T47D (cell line): ENCODE measurements at places on chromosomes 2 and 18.

GRCh38 chr2:157488877-157489276, 45.0 kb upstream of the CYTIP start:
- no peak for DNase-seq

DNA sequence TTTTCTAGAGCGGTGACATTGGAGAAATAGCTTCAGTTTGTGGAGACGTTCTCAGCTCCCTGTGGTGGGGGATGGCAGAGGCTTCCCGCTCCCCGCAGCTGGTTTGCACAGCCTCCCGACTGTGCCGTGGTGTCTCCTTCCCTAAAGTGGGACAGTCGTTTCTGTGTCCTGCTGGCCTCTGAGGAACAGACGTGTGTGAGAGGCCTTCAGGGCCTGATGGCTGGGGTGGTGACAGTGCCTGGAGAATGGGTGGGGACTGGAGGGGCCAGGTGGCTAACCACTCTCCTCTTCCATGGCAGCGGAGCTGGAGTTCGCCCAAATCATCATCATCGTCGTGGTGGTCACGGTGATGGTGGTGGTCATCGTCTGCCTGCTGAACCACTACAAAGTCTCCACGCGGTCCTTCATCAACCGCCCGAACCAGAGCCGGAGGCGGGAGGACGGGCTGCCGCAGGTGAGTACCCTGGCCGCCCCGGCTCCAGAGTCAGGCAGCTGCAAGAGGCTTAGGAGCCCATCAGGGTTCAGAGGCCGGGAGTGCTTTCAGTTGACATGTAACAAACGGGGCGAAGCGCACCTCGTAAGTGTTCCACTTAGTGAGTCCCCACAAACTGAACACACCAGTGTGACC, 105.4 kb downstream of the FAM210A start:
- no peak for DNase-seq

DNA sequence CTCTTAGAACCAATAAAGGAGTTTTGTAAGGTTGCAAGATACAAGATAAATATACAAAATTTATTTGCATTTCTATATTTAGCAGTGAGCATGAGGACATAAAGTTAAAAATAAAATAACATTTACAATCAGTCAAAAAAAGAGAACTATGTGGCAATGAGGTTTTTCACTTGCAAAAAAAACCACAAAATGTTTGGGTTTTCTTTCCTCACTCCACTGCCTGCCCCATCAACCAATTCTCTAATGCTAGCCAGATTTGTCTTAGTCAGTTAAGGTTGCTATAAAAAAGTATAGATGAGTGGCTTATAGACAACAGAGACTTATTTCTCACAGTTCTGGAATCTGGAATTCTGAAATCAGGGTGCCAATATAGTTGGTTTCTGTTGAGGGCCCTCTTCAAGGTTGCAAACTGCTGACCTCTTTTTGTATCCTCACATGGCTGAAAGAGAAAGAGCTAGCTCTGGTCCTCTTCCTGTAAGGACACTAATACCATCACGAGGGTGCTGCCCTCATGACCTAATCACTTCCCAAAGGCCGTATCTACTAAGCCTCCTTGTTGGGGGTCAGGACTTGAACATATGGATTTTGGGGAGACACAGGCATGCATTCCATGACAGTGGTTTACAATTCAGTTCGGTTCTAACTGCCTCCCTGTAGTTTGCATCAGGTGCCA, 566.2 kb downstream of the GALR1 start:
- DNase-seq: no peak

DNA sequence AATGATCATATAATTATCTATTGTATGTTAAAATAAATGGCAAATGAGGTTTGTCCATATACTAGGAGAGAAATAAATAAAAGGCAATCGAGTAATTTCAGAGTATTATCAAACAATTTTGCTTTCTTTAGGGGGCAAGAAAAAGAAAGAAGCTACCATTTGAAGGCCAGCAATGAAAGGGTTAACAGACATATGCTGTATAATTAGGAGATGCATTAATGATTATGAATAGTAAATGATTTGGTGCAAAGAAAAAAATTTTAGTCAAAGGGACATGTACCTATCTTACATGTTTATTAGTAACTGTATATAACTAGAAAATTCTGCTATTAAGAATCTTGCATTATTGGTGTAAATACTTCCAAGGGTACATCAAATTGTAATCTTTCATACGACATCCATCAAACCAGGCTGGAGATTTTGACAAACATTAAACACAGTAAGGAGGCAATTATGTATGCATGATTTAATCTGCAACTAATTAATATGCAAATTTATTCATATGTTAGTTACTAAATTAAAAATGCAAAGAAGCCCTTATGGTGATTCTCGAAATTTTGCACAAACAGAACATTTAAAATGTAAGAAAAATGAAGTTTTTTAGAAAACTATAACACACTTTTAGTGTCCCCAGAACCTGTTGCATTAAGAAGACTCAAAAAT, 251.4 kb downstream of the TCF4 start:
- DNase-seq: no peak

- no peak for DNase-seq
Measured at GRCh38 chr18:26515643-26516487, 32.5 kb downstream of the KCTD1 start.

GRCh38 chr18:79690586-79691482, 11.2 kb downstream of the CTDP1 start:
- no peak for DNase-seq

GRCh38 chr2:234334151-234334550, 162.7 kb downstream of the ARL4C start:
- no peak for DNase-seq

DNA sequence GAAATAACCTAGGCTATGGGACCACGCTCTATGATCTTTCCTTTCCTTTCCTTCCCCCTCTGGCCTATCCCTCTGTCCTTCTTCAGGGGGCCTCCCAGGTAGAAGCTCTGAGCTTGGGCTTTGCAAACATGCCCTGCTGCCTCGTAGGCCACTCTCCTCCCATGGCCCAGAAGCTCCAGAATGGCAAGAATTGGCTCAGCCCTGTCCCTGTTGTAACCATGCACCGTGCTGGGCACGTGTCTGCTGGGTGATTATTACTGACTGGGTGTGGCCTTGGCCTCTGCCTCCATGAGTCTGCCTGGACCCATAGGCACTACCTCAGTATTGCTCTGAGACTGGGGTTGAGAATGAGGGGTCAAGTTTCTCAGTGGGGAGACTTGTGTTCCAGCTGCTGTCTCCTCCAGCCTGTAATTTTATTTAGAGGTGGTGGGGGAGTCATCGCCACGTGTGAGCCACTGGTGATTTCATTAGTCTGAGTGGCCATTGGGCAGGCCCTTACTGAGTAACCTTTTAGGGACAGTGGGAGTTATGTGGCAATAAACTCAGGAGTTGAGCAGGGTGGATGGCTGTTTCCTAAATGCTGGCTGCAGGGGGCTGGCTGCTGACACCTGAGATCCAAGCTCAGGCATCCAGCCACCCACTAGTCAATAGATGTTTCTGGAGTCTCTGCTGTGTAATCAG, 157.9 kb downstream of the CLIP4 start:
- DNase-seq: no peak

DNA sequence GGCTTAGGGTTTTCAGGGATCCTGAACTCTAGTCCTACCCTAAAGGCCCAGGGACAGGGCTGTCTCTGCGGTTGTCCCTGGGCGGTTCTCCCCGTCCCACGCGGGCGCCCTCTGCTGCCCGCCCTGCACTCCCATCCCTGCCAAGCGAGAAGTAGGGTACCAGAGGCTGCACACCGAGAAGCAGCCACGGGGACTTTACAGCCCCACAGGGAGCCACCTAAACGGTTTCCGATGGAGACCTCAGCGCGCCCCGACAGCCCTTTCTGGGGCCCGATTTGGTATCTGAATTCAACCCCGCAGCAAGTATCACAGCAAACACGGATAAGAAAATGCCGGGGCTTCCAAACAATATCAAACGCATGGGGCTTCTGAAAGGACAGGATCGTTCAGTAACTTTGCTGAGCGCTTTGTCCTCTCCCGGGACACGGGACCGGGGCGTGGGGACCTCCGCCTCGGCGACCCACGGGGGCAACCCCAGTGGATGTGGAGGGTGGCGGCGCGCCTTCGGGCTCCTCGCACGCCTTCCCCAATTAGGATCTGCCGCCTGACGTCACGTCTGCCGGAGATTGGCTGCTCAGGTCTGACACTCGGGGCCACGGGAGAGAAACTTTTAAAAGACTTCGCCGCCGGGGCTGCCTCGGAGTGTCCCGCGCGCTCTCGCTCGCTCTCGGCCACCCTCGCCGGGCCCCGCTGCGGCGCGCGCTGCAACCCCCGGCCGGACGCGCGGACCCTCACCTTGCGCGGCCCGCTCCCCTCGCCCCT, at the start of gene LTBP1:
TSS of gene LTBP1 (plus strand) at position 640 of the 762 bp plus-strand sequence. CDS start 372 bp downstream, outside the sequence.
- DNase-seq: peak; percentile 86

GRCh38 chr2:9661261-9661660, 30.5 kb upstream of the YWHAQ start:
- no peak for DNase-seq

- no peak for DNase-seq
Measured at GRCh38 chr2:196915507-196916189, 10.9 kb downstream of the PGAP1 start.

DNA sequence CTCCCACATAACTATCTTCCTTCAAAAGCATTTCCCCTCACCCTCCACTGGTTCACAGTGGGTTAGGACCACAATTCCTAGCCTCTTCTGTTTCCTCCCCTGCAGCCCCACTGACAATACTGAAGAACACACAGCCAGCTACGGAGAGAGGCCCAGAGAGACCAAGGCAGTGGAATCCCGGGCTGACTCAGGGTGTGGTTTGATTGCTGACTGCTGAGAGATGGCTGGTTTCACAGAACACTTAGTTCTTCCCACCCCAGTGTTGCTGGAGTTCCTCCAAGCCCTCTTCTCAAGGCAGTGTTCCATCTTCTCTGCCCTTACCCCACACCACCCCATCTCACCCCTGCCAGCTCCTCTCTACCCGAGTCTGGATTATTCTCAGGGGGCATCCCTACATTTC, 43.3 kb upstream of the ZFP36L2 start:
- no peak for DNase-seq

GRCh38 chr2:69149631-69150215, 136.7 kb downstream of the ANTXR1 start:
- DNase-seq: peak; percentile 12

DNA sequence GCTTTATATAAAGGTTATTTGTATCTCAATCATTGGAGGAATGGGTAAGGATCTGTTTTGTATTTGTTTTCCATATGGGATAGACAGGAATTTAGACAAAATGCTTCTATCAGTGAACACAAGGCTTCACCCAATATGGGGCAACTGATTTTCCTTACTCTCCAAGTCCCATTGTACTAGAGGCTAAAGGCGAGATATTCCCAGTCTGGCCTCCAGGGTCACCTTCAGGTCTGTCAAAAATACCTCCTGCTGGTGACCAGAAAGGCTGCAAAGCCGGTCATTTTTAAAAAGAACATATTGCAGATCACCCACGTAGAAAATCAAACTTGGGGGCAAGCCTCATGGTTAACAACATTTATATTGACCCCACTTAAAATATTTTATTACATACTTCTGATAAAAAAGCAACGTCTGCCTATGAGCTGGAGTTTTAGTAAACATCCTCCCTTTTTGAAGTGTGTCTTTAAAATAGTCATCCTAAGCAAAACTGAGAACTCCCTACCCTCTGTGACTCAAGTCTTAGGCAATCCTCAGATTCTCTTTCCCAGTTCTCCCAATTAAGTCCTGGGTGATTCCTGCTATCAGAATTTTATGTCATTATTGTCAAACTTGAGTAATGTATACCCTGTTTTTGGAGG, 276.6 kb downstream of the MREG start:
- peak; percentile 27 for DNase-seq

DNA sequence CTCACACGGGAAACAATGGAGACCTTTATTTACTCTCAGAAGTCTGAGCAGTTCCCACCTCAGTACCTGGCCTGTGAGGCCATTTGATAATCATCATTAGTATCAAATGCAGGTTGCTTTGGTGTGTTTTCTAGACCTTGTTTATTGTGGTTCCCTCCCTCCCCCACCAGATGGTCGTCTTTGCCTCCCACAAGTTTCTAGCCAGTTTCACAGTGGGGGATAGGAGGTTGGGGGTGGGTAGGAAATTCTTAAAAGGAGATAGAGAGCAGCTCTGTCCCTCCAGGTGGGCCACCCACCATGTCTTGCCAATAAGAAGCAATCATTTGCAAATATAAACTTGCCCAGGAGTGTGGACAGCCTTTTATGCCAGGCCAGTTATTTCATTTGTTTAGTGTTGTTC, 31.3 kb downstream of the SETBP1 start:
- no peak for DNase-seq

DNA sequence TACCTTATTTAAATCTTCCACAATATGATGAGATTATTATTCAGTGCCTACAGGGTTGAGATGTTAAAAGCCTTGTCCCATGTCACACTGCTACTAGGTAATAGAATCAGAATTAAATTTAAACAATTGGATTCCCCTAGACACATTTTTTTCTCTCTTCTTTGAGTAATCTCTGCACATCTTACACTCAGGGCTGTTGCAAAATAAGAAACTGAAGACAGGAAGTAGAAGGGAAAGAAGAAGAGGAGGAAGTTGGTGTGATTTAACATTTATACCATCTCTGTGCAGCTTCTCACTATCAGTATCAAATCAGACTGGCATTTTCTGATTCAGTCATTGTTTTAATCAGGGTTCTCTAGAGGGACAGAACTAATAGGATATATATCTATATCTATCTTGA, 677.6 kb downstream of the IRS1 start:
- DNase-seq: no peak

- no peak for DNase-seq
Measured at GRCh38 chr2:38907743-38908562, 18.3 kb downstream of the ARHGEF33 start.

- DNase-seq: peak; percentile 39
Measured at GRCh38 chr2:26555246-26556133, 77.6 kb upstream of the OTOF start.

- no peak for DNase-seq
Measured at GRCh38 chr2:181857483-181857882, 34.0 kb upstream of the ITPRID2 start.

DNA sequence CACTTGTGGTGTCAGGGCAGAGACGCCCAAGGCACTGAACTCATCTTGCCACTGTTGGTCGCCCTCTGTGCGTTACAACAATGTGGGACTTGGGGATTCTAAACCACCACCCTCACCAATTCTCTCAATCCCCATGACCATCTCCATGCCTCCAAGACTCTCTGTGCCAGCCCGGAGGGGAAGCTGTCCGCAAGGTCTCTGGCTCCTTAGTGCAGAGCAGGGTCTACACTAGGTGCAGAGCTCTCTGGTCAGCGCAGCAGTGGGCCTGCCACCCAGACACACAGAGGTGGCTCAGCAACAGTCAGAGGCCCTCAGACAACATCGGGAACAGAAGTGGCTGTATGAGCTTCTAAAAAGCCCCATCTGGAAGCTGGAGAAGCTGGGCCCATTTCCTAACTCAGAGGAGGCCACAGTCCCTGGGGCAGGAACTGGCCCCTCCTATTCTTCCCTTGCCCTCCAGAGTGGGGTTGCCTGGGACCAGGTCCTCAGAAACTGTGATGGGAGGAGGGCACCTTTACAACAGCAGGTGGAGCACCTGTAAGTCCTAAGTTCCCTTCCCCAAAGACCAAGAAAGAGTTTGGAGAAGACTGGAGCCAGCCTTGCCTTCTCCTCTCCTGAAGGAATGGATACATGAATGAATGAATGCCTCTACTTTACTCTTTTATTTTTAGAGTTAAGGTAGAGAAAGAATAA, 37.7 kb downstream of the SERTAD2 start:
- DNase-seq: peak; percentile 32
